Astrocyte of the hippocampus (primary cell): ENCODE measurements at places on chromosomes 11 and 22.

GRCh38 chr22:35555483-35555890 lies 14.9 kb downstream of the RASD2 start:
- peak; percentile 43 for DNase-seq

GRCh38 chr11:22115470-22116029 lies 77.3 kb upstream of the ANO5 start:
- DNase-seq: no peak

GRCh38 chr22:39281126-39281525 lies 36.3 kb upstream of the PDGFB start:
- DNase-seq: no peak

GRCh38 chr11:95991101-95991500 lies 67.2 kb upstream of the MTMR2 start:
- DNase-seq: peak; percentile 76

DNA sequence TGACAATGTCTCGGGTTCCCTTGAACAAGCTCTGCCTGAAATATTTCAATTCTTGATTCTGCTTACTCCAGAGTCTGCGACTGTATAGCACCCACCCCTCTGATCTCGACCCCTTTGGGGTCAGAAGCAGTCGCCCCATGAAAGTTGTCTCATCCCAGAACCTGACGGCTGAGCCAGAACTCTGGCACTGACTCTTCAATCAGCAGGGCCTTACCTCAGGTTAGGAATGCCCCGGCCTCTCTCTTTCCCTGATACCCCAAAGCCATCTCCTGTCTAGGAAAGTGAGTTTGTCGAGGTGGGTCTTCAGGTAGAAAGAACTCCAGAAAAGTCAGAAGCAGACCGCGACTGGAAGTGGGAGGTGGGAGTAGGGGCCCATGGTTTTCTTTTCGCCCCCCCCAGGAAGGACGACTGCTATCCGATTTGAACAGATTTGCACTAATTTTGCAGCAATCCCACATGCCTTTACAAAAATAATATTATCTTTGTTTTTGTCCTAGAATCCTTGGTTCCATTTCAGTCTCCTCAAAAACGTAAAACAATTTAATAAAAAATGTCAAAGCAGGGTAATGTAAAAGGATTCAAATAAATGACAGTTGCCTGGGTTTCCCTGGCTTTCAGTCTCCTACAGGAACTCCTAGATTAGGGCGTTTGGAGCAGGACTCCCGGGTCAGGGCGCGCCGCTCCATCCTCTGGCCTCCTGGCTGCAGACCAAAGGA lies 898 bp upstream of the ROBO3 start:
- DNase-seq: no peak

DNA sequence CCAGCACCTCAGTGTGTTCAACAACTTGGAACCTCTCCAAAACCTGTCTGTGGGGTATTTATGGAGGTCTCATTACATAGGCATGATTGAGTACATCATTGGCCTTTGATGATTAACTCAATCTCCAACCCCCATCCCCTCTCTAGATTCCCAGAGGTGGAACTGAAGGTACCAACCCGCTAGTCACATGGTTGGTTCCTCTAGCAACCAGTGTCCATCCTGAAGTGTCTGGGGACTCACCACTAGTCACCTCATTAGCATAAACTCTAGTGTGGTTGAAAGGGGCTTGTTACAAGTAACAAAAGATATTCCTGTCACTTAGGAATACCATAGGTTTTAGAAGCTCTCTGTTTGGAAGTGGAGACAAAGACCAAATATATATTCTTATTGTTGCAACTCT lies 40.3 kb downstream of the SIK2 start:
- DNase-seq: peak; percentile 29

DNA sequence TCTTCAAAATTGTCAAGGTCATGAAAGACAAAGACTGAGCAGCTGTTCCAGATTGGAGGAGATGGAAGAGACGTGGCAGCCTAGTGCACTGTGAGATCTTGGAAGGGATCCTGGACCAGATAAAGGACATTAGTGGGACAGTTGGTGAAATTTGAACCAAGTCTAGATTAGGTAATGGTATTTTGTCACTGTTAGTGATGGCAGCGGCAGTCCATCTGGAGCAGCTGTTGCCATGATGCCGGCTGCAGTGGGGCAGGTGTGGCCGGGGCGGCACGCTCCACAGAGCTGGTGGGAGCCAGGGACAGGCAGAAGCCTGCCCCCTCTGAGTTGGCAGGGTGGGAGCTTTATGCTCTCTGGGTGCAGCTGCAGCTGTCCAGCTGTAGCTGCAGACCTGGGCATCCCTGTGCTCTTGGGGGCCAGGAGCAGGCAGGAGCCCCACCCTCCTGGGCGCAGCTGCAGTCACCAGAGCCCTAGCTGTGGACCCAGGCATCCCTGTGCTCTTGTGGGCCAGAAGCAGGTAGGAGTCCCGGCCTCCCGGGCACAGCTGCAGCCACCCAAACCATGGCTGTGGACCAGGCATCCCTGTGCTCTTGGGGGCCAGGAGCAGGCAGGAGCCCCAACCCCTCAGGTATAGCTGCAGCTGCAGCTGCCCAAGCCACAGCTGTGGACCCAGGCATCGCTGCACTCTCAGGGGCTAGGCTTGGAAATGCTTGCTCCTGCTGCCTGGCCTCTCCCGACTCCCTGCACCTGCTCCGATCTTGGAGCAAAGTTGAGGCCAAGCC lies 20.7 kb downstream of the DIXDC1 start:
- DNase-seq: no peak

GRCh38 chr11:3215346-3216026 lies 3.1 kb downstream of the MRGPRG start:
- DNase-seq: no peak
